Adipocyte (in vitro differentiated cells): ENCODE measurements at places on chromosomes 7 and 10.

DNA sequence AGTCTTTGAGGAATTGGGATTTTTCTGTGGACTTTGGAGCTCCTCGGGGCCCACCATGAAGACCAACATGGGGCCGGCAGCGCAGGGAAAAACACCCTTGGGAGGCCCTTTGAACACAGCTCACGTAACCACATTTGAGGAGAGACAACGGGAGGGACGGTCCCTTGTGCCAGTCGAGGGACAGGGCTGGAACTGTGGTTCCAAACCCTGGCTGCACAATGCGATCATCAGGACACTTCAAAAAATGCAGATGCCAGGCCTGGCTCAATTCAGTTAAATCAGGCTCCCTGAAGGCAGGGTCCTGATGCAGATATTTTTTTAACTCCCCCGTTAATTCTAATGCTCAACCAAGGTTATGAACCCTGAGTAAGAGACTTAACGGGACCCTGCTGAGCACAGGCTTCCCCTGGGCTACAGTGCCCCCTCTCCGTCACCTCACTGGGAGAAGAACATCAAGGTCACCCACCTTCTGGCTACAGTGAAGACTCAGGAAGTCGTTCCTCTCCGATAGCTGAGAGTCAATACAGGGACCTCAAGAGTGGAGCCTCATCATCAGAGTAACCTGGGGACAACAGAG is 30.4 kb downstream of the LYZL1 start:
- DNase-seq: no peak

DNA sequence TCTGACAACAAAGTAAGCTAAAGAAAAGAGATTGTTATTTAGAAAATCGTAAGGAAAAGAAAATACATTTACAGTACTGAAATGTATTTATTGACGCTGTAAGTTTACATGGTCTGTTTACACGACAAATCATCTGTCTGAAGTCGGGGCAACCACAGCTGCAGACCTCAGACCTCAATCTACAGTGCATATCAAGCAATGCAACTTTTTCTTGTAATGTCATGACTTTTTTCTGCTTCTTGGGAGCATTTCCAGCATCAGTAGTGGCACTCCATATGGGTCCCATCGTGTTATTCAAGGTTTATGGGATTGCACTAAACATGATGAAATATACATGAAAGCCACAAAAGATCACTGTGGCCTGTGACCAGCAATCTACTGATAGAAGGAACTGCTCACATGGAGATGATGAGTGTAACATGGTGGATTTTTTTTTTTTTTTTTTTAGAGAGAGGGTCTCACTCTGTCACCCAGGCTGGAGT is 77.1 kb downstream of the MTPN start:
- no peak for DNase-seq

GRCh38 chr7:142308326-142308725 is 50.5 kb upstream of the PRSS58 start:
- DNase-seq: no peak

GRCh38 chr10:102670871-102671434 is 26.7 kb downstream of the TRIM8 start:
- DNase-seq: no peak

DNA sequence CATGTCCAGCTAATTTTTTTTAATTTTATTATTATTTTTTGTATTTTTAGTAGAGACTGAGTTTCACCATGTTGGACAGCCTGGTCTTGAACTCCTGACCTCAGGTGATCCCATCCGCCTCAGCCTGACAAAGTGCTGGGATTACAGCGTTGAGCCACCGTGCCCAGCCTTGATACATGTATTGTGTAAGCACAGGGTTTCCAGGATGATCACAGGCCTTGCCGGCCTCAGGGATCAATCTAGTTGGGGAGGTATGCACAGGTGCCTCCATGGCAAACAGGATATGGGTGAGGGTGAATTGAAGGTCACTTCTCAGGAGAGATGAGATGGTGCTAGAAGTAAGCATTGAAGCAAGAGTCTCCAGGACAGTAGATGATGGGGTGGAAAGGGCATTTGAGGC is 5.5 kb downstream of the MRPS17 start:
- DNase-seq: no peak

- DNase-seq: no peak
Observed at GRCh38 chr7:55305135-55305534, 60.0 kb upstream of the LANCL2 start.
